ENCODE measurements at places on chromosomes 13 and 19.

- no peak for DNase-seq
These were observed 5.3 kb downstream of the DYRK1B start for GRCh38 chr19:39828654-39829032.

DNA sequence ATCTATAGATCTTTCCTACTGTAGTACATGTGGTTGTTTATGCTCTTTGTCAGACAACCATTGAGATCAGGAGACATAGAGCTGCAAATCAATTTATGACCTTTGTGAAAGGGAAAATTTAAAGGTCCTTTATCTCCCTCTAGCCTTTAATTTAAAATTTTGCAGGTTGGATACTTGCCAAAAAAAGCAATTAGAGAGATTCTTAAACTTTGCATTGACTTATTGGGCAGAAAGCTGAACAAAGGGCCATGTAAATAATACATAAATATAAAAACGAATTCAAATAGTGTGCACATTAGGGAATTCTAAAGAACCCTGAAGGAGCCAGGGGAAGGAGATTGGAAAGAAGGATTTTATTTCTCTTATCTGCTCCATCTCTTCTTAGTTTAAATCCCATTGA, 22.0 kb upstream of the RB1 start:
- DNase-seq = no peak

GRCh38 chr19:58372311-58373133, 8.3 kb downstream of the ZNF837 start:
- DNase-seq = no peak

- DNase-seq = no peak
These were observed 26.8 kb downstream of the CHAF1A start for GRCh38 chr19:4429256-4429655.

DNA sequence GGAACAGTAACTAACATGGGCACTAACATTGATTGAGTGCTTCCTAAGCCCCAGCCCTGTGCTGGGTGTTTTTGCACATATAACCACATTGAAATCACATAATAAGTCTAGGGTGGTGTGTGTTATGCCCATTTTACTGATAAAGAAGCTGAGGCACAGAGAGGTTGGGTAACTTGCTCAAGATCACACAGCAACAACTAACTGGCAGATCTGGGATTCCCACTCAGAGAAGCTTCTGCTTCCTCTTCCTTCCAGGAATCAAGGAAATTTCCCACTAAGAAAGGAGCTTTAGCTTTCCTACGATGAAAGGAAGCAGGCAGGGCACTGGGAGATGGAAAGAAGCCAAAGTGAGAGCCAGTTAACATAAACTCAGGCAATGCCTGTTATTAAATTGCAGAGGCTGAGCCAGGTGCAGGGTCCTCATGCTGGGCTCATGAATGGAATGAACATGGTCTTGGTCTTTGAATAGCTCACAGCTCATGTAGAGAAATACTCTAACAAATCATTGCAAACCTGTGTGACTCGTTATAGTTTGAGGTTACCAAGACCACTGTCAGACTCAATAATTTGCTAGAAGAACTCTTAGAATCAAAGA, 10.1 kb downstream of the SSC5D start:
- DNase-seq = no peak

GRCh38 chr13:95740979-95741320, 64.0 kb downstream of the DNAJC3 start:
- DNase-seq = no peak

GRCh38 chr19:50514346-50515167, 844 bp upstream of the ASPDH start:
- no peak for DNase-seq

DNA sequence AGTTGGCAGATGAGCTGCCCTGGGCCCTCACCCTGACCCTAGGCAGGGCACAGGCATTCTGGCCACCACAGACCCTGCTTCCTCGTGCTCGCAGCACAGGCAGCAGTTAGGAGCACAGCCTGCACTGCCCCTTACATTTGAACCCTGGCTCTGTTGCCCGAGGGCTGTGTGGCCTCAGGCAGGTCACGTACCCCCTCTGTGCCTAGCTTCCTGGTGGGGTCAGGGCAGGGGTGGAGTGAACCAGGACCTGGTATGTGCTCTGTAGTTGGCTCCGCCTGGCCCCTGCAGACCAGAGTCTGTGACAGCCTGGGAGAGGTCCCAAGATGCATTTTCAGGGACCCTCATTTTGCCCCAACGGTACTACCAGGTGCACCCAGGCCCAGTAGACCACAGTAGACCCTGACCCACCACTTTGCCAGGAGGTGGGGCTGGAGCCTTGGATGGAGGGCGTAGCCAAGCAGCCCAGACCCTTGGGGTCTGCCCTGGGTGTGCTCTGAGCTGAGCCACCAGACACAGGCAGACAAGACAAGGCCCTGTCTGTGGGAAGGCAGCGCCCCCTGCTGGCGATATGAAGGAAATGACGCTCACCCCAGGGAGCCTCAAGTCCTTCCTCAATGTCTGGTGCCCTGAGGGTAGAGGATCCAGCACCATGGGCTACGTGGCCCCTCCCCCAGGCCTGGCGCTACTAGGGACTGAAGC, 9.1 kb downstream of the LYL1 start:
- DNase-seq = peak; percentile 68

DNA sequence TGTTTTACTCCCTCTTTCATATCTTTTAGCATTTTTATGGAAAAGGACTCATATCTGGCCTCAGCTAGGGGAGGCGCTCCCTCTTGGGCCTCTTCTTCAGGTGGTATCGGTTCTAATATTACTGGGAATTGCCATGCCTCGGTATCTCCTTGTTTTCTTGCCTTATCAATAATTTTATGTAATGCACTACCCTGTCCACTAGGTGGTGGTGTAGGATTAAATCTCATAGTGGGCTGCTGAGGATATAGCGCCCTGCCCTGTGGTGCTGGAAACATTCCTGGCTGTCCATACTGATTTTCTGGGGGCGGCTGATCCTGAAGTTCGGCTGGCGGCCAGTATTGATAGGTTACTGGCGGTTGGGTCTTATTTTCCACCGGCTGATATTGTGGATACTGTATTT, 35.8 kb downstream of the ZNF420 start:
- DNase-seq = no peak
